Thyroid gland (tissue), 4 donors: ENCODE measurements at places on chromosomes 11 and 22.

GRCh38 chr11:115990004-115990447 lies 485.8 kb upstream of the CADM1 start:
- H3K4me3 ChIP-seq = no peak overlapping the region
- H3K36me3 ChIP-seq = no peaks in the 10 kb centered on the region
- H3K4me1 ChIP-seq = no peaks in the 10 kb centered on the region
- H3K27me3 ChIP-seq = no peaks in the 10 kb centered on the region

DNA sequence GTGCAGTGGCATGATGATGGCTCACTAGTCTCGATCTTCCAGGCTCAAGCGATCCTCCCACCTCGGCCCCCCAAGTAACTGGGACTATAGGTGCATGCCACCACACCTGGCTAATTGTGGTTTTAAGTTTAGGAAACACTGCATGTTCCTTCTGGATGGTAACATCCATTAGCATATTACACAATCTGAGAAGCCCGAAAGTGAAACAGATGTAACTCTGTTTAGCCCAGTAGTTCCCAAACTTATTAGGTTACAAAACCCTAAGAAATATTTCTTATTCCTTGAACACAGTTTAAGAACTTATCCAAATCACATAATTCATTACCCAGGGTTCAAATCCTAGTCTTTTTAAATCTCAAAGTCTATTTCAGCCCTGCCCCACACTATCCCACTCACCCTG lies 28.3 kb downstream of the POLDIP3 start:
- peaks cover 36% of the 10 kb centered on the region for H3K36me3 ChIP-seq
- no peak overlapping the region for H3K27ac ChIP-seq
- DNase-seq = no peak
- H3K4me3 ChIP-seq = no peak overlapping the region

- no peak overlapping the region for H3K27ac ChIP-seq
- peaks cover 22% of the 10 kb centered on the region for H3K4me1 ChIP-seq
- H3K27me3 ChIP-seq = no peaks in the 10 kb centered on the region
- H3K36me3 ChIP-seq = no peaks in the 10 kb centered on the region
These were observed 42.5 kb upstream of the CDON start for GRCh38 chr11:126105022-126105747.

DNA sequence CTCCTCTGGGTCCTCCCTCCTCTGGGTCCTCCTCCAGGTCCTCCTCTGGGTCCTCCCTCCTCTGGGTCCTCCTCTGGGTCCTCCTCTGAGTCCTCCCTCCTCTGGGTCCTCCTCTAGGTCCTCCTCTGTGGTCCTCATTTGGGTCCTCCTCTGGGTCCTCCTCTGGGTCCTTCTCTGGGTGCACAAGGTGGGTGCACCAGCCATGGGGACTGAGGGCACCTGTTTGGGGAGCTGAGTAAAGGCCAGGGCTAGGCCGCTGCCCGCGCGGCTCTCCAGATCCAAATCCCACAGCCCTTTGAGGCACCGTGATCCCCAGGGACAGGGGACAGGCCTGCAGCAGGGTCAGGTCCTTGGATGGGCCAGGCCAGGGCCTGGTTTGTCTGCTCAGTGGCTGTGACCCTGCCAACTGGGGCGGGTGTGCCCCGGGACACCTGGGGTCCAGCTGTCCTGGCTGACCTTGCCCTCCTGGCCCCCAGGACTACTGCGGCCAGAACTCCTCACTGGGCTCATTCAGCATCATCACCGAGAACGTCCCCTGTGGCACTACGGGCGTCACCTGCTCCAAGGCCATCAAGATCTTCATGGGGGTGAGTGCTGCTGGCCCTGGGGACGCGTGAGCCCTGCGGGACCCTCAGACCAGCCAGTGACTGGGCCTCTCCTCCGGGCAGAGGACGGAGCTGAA lies 12.7 kb downstream of the MUC2 start:
- no peaks in the 10 kb centered on the region for H3K36me3 ChIP-seq
- DNase-seq = no peak
- no peak overlapping the region for H3K4me3 ChIP-seq
- no peaks in the 10 kb centered on the region for H3K27me3 ChIP-seq

- no peaks in the 10 kb centered on the region for H3K27me3 ChIP-seq
- no peak overlapping the region for H3K4me3 ChIP-seq
- H3K36me3 ChIP-seq = peaks cover 27% of the 10 kb centered on the region
- peak; percentile 50 for DNase-seq
- H3K27ac ChIP-seq = peak overlapping the region; percentile 24
These were observed 27.9 kb downstream of the ADAMTS15 start for GRCh38 chr11:130476200-130476921.

DNA sequence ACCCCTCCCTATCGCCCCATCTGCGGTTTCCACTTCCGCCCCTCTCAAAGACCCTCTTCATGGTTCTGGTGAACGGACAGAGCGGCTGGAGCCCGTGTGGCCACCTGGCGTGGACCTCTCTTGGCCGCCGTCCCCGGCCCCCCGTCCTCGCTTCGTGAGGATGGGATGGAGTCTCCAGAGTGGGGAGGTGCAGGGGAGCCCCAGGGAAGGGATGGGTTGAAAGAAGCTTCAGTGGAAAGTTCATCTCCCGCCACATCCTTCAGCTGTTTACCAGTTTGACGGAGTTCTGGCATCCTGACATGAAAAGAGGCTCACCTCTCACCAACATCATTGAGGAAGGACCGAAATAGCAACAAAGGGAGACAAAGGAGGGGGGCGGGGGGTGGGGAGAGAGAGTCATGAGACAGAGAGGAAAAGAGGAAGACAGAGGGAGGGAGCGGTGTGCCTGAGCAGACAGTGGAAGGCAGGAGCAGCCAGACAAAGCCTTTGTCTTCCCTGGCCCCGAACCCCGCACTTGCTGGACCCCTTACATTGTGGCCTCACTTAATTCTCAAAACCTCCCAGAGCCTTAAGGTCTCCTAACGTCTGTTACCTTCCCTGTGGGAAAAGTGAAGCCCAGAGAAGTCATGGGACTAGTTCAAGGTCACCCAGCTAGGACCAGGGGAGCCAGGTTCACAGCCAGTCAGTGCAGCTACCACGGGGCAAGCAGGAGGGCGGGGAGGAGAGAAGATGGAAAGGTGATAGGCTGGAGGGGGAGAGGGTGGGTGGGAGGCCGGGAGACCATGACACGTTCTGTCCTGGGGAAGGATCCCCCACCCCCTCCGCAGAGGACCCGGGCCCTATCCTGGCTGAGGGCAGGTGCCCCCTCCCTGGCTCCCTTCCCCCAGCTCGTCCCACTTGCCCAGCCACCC lies 54.9 kb downstream of the CD6 start:
- H3K4me3 ChIP-seq = no peak overlapping the region
- no peak overlapping the region for H3K27ac ChIP-seq
- H3K27me3 ChIP-seq = no peaks in the 10 kb centered on the region
- DNase-seq = no peak
- H3K4me1 ChIP-seq = no peaks in the 10 kb centered on the region

GRCh38 chr22:50542416-50542927 lies 3.2 kb upstream of the KLHDC7B start:
- H3K4me3 ChIP-seq = no peak overlapping the region
- H3K27me3 ChIP-seq = no peaks in the 10 kb centered on the region
- DNase-seq = no peak
- H3K27ac ChIP-seq = no peak overlapping the region
- H3K36me3 ChIP-seq = no peaks in the 10 kb centered on the region

- no peaks in the 10 kb centered on the region for H3K27me3 ChIP-seq
- no peaks in the 10 kb centered on the region for H3K4me1 ChIP-seq
- no peaks in the 10 kb centered on the region for H3K36me3 ChIP-seq
- H3K27ac ChIP-seq = no peak overlapping the region
These were observed 817 bp downstream of the PANX3 start for GRCh38 chr11:124612045-124612444.
